ENCODE measurements at places on chromosomes 4 and X.

DNA sequence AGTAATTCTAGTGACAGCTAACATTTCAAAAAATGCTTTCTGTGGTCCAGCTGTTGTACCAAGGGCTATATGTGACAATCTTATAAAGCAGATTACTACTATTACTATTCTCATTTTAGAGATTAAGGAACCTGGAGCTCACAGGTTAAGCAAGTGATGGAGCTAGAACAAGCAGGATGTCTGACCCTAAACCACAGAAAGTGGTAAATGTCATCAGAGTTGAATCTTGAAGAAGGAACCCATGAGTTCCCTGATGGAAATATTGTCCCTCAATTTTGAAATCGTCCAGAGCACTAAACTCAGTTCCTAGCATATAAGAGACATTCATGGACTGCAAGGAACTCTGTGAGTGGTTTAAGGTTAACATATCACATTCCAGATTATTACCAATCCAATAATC, 214.0 kb downstream of the APBB2 start:
- no peak overlapping the region for H3K4me3 ChIP-seq
- no peaks in the 10 kb centered on the region for H3K4me1 ChIP-seq
- DNase-seq = no peak
- H3K27ac ChIP-seq = no peak overlapping the region
- H3K36me3 ChIP-seq = no peaks in the 10 kb centered on the region
- H3K27me3 ChIP-seq = peaks cover 4% of the 10 kb centered on the region

DNA sequence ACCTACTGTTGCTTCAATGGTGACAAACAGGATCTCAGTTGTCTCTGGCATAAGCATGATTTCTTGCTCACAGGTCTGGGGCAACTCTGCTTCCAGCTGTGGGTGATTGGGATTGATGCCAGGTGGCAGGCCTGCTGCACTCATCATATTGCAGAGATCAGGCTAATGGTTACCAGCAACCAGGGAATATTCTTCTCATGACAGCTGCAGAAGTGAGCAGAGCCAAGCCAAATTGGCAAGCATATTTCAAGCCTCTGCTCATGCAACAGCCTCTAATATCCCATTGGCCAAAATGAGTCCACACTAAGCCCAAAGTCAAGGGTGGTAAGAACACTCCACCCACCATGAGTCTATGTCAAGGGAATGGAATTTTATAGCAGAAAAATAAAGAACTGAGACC, 26.7 kb upstream of the TBC1D19 start:
- DNase-seq = no peak
- no peak overlapping the region for H3K4me3 ChIP-seq
- H3K36me3 ChIP-seq = no peaks in the 10 kb centered on the region

GRCh38 chr4:89521826-89522225, 214.2 kb upstream of the GPRIN3 start:
- no peak overlapping the region for H3K27ac ChIP-seq
- H3K36me3 ChIP-seq = no peaks in the 10 kb centered on the region
- no peaks in the 10 kb centered on the region for H3K4me1 ChIP-seq
- no peak for DNase-seq

DNA sequence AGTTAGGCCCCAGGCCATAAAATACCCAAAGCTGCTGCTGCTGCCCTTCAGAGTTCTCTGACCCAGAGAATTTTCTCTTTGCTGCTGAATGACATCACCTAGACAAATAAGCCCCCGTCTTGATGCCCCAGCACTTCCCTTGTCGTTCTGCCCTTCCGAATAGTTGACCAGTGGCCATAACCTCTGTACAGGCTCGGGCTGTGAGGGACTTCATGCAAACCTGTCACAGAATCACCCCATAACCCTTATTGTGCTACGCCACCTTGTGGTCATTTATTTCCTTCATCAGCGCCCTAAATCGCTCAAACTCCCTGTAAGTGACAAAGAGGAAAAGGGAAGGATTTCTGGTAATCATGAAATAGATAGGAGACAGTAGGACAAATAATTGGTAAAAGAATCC, 18.8 kb downstream of the SPACA5 start:
- peaks cover 6% of the 10 kb centered on the region for H3K4me1 ChIP-seq
- H3K27ac ChIP-seq = no peak overlapping the region
- no peak for DNase-seq
- H3K27me3 ChIP-seq = peaks cover 7% of the 10 kb centered on the region

DNA sequence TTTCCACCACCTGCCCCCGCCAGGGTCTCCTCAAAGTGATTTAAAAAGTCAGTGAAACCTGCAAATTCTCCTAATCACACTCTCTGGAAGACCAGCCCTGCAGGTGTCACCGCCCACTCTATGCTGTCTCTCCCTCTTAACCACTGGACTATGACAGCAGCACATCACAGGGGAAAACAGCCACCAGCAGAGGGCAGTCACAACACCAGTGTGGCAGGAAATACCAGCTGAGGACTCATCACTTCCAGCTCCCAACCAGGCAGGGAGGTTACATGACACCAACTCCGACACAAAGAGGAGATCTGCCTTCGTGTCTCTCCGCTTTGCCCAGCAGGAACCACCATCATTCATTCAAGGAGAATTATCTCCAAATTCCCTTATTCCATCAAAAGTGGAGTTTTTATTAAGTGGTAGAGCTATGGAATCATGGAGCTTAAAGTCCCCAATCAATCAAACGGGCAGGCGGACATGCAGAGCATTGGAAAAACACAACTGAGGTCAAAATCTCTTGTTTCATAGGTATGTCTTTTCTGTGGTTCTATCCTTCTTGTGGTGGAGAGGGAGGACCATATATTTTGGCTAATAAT, 91.3 kb downstream of the NSUN7 start:
- peaks cover 3% of the 10 kb centered on the region for H3K27me3 ChIP-seq
- H3K36me3 ChIP-seq = no peaks in the 10 kb centered on the region
- no peak overlapping the region for H3K4me3 ChIP-seq
- peak; percentile 59 for DNase-seq

DNA sequence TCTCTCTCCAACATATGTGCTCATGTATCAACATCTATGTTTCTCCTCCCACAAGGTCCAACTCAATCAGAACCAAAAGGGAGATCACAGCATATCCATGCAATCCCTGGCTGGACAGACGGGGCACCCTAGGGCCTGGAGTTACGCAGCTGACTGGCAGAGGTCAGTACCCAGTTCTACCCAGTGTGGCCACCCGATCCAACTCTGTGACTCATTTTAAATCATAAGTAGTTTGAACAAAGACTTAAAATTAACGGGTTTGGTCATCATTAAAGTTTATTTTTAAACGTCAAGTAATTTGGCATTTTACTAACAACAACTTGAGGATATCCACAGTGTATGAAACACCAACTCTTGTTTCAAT, 59.5 kb downstream of the APBB2 start:
- no peak overlapping the region for H3K27ac ChIP-seq
- H3K4me1 ChIP-seq = no peaks in the 10 kb centered on the region
- no peaks in the 10 kb centered on the region for H3K27me3 ChIP-seq
- H3K36me3 ChIP-seq = no peaks in the 10 kb centered on the region

DNA sequence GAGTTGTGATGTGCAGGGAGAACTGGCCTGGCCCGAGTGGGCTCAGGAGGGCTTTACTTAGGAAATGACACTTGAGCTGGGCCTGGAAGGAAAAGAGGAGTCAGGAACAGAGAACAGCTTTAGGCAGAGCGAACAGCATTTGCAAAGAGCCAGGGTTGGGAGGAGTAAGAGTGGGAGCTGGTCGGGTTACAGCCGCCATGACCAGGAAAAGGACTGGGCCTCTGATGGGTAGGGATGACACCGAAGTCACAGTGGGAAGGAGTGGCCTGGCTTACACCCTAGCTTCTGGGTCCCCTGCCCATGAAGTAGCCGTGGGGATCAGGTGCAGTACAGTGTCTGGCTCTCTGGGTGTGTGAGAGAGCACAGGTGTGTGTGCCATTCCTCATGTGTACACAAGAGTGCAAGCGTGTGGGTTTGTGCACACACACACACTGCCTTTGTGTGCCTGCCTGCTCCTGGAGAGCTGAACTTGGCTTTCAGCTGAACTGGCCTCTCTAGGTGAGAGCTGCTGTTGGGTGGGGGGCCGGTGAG, 31.6 kb downstream of the TRMT44 start:
- no peak for DNase-seq
- H3K27ac ChIP-seq = no peak overlapping the region
- H3K36me3 ChIP-seq = peaks cover 9% of the 10 kb centered on the region

GRCh38 chrX:15334561-15334960, 762 bp downstream of the PIGA start:
- peaks cover 14% of the 10 kb centered on the region for H3K4me1 ChIP-seq
- DNase-seq = peak; percentile 1
- peaks cover 9% of the 10 kb centered on the region for H3K36me3 ChIP-seq
- H3K27ac ChIP-seq = peak overlapping the region; percentile 88
- H3K27me3 ChIP-seq = no peaks in the 10 kb centered on the region

GRCh38 chr4:169225058-169225751, 45.6 kb downstream of the SH3RF1 start:
- H3K36me3 ChIP-seq = no peaks in the 10 kb centered on the region
- no peak for DNase-seq
- H3K27ac ChIP-seq = no peak overlapping the region
- peaks cover 2% of the 10 kb centered on the region for H3K27me3 ChIP-seq
- no peak overlapping the region for H3K4me3 ChIP-seq

- DNase-seq = no peak
- no peaks in the 10 kb centered on the region for H3K27me3 ChIP-seq
- H3K36me3 ChIP-seq = no peaks in the 10 kb centered on the region
- H3K4me3 ChIP-seq = no peak overlapping the region
Observed at GRCh38 chrX:114842181-114842580, 175.2 kb downstream of the IL13RA2 start.

DNA sequence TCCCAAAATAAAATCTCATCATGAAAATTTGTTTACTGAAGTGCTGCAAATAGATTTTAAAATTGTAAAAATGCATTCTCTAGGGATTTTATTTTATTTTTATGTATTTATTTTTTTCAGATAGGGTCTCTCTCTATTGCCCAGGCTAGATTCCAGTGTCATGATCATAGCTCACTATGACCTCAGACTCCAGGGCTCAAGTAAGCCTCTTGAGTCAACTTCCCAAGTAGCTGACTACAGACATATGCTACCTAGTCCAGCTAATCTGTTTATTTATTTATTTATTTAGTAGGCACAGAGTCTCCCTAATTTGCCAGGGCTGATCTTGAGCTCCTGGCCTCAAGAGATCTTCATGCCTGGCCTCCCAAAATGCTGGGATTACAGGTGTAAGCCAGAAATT, 317.7 kb upstream of the ANXA10 start:
- H3K27me3 ChIP-seq = no peaks in the 10 kb centered on the region
- H3K27ac ChIP-seq = no peak overlapping the region
- DNase-seq = no peak

DNA sequence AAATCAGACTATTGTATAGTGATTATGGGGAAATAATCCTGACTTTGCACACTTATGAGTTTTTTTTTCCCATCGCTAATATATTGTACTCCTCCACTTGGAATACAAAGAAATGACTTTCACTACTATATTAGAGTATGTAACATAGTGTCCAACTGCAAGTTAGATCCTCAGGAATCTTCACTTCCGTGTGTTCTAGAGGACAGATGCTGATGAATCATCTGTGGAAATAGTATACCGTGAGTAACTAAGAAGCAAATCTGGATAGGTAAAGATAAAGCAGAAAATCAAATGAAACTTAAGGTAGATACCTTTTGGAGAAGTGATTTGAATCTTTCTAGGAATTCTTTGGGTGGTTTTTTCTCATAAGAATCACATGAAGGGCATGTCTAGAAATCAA, 8.3 kb downstream of the IL21 start:
- H3K4me1 ChIP-seq = peaks cover 37% of the 10 kb centered on the region
- H3K27me3 ChIP-seq = no peaks in the 10 kb centered on the region
- peaks cover 29% of the 10 kb centered on the region for H3K36me3 ChIP-seq
- DNase-seq = no peak

GRCh38 chr4:186623546-186623945, 68.2 kb upstream of the MTNR1A start:
- no peak overlapping the region for H3K4me3 ChIP-seq
- H3K27me3 ChIP-seq = no peaks in the 10 kb centered on the region
- no peak for DNase-seq
- no peak overlapping the region for H3K27ac ChIP-seq

DNA sequence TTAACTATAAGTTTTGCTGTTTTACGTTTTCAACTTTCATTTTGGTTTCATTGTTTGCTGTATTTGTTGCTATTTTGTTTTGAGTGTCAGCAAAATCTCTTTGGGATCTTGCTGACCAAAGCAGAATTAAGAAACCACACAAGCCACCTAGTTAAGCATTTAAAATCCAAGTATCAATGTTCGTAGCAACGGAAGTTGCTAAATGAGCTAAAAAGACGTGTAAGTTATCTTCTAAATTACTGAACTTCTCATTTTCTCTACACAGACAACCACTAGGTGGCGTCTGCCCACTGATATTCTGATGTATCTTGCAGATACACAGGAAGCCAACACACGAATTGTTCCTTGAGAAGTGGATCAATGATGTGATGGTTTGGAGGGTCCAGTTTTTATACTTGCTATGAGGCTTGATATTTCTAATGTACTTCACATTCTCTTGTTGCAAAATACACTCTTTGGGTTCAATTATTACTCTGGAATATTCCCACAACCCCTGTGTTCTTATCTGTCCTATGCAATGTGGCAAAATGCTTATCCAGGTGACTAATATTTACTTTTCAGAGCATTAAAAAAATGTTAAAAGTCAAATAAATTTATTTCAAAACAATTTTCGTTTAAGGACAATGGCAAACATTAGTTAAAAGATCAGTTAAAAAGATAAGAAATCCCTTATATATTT, 250.5 kb downstream of the TECRL start:
- no peaks in the 10 kb centered on the region for H3K27me3 ChIP-seq
- no peaks in the 10 kb centered on the region for H3K4me1 ChIP-seq
- DNase-seq = peak; percentile 32
- no peak overlapping the region for H3K27ac ChIP-seq
- H3K36me3 ChIP-seq = no peaks in the 10 kb centered on the region
- H3K4me3 ChIP-seq = no peak overlapping the region

DNA sequence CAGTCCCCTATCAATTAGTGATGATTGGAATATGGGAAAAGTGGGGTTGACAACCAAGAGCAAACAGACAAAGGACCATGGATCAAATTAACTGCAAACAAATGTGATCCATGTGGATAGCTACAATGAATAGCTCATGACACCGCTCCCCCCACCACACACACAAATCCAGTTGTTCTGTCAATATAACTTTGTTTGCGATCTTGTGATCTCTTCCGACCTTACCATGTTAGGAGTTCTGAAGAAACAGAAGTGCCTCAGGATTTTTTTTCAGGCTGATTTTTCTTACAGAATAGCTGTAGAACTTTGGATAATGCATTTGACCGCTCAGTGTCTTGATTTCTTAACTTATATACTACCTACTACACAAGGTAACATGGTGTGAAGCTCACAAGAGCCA, 116.6 kb downstream of the SH2D1A start:
- H3K27me3 ChIP-seq = no peaks in the 10 kb centered on the region
- no peaks in the 10 kb centered on the region for H3K4me1 ChIP-seq
- DNase-seq = no peak
- no peak overlapping the region for H3K4me3 ChIP-seq
- no peak overlapping the region for H3K27ac ChIP-seq

- no peak overlapping the region for H3K27ac ChIP-seq
- peaks cover 15% of the 10 kb centered on the region for H3K27me3 ChIP-seq
- H3K36me3 ChIP-seq = peaks cover 3% of the 10 kb centered on the region
- no peak for DNase-seq
Observed at GRCh38 chr4:123640824-123641223, 244.2 kb downstream of the SPRY1 start.

Data from activated T-helper 1 cell treated with anti-CD3 and anti-CD28 coated beads, Interleukin-12 subunit alpha, Interleukin-12 subunit beta, Interleukin-2, Interleukin-4 antibody, amounts not matched to agents 30 ng/mL and 10 ng/mL and 1 ng/mL, durations not matched to agents 14 hours and 24 hours and 36 hours (primary cell).